ENCODE measurements at places on chromosomes 16 and 17.

DNA sequence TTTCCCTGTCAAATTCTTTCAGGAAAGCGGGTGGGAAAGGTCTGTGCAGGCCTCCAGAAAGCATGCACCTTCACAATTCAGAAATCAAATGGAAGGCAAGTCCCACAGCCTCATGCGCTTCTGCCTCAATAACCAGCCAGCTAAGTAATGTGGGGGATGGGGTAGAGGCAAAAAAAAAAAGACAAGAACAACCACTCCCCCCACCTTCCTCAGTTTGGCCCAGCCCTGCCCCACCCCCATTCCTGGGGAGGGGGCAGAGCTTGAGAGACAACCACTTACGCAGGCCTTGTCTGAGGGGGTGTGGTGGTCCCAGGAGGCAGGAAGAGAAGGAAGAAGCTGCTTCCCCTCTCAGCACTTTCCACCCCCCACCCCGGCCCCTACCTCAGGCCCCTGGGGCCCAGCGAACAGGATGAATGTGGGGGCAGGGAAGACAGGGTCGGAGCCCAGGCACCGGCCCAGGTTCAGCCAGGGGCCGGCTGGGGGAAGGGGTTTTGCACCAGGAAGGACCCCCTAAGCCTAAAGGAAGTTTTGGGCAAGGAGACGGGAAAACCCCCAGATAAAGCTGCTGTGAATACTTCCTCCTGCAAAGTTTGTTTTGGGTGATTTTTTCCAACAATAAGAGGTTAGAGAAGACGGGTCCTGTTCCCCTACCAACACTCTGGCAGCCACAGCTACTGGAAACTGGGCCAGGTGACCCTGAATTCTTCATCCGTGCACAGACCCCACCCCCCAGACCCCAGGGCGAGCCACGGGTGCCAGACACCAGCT lies 1.2 kb downstream of the JUP start:
- DNase-seq, result no peak

GRCh38 chr16:89338863-89339262 lies 121.4 kb downstream of the ZNF778 start:
- DNase-seq, result no peak

- no peak for DNase-seq
Measured at GRCh38 chr16:85134076-85134788, 22.0 kb upstream of the CIBAR2 start.

DNA sequence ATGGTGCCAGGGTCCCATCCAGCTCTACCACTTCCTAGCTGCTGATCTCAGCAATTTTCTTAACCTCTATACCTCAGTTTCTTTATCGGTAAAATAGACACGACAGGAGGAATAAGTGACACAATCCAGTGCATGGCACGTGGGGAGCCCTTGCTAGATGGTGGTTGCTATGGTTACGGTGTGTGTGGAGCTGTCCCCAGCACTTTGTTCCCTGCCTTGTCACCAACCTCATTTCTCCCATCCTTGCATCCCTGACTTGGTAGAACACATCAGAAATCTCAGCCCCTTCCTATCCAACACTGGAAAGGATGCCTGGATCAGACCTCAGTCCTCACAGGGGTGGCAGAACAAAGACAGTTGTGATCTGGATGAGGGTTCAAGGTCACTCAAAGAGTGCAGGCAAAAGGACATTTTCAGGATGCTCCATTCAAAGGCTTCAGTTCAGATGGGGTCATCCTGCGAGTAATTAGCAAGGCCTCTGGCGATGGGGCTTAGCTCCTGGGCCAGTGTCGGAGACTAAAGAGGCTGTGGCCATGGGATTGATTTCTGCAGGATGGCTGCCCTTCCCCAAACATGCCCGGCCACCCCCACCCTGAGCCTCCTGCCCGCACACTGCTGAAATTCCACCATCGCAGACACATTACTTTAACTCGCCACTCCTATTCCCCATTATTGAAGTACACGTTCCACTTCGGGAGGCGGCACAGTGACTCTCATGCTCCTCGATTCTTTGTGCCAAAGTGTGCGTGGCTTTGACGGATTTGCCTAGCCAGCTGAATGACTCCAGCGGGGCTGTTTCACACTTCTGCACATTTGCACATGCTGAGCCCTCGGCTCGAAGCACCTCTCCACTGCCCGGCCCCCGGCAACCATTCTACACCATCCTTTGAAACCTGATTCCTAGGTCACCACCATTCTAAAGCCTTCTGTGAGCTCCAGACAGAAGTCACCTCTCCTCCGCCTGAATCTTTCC lies 40.3 kb downstream of the WNT3 start:
- no peak for DNase-seq

GRCh38 chr17:332023-332422 lies 20.6 kb downstream of the RPH3AL start:
- no peak for DNase-seq

DNA sequence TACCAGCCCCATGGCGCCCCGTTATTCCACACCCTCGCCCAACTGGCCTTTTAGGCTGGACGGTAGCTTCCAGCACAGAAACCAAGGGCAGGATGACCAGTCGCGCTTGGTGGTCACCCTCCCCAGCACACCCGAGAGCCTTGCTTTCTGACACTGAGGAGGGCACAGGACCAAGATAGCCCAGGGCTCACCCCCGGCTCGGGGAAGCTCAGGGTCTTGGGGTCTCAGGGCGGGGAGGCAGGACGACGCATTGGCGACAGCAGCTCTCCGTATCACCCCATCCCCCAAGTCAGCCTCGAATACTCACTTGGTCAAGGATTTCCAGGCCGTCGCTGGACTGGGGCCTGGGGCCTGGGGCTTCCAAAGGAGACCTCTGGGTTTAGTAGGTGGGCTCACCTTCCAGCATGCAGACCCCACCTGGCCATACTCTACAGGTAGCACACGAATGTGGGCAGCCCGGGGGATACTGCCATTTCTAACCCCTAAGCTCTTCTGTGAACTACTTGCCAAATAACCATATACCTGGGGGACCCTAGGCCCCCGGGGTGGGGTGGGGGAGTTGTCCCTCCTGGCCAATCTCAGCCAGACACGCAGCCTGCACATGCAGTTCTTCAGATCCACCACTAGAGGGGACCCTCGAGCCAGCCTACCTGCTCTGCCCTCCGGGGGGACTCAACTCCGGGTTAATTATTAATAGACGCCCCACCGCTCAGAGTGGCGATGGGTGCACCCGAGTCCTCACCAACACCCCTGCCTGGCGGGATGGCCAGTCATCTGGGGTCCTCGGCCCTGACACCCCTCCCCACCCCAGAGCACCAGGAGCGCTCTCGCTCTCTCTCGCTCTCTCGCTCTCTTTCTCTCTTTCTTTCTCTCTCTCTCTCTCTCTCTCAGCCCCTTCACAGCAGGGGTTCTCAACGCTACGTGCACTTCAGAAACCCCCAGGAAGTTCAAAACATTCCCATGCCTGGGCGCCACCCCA lies 30.0 kb downstream of the TBC1D16 start:
- DNase-seq, result no peak

- peak; percentile 14 for DNase-seq
Measured at GRCh38 chr16:84841787-84842300, 22.1 kb downstream of the CRISPLD2 start.

GRCh38 chr17:43694081-43694870 lies 32.6 kb upstream of the MEOX1 start:
- DNase-seq, result peak; percentile 49

DNA sequence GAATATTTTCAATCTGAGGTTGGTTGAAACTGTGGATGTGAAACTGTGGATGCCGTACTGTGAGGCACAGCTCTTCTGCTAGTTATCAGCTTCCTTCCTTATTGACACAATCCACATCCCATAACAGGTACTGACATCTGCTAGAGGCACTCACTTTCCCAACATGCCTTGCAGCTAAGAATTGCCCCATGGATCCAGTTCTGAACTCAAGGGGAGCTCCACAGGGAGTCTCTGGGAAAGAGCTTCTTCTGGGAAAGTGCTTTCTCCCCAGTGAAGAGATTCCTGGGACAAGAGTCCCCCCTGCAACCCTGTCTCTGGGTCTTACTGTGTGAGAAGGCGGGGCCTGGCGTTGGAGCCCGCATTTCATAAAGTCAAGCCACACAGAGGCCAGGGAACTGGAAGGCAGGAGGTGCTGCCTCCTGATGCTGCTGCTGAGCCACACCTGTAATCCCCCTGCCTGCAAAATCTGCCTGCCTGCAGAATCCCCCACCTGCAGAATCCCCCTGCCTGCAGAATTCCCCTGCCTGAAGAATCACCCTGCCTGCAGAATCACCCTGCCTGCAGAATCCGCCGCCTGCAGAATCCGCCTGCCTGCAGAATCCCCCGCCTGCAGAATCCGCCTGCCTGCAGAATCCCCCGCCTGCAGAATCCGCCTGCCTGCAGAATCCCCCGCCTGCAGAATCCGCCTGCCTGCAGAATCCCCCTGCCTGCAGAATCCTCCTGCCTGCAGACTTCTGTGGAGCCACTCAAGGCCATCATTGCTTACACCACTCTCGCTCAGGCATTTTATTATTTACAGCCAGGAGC lies 305.4 kb downstream of the FOXL1 start:
- DNase-seq, result no peak

- DNase-seq, result no peak
Measured at GRCh38 chr17:16033729-16034349, 34.2 kb downstream of the TTC19 start.

GRCh38 chr16:70694868-70695218 lies 9.0 kb upstream of the MTSS2 start:
- no peak for DNase-seq

DNA sequence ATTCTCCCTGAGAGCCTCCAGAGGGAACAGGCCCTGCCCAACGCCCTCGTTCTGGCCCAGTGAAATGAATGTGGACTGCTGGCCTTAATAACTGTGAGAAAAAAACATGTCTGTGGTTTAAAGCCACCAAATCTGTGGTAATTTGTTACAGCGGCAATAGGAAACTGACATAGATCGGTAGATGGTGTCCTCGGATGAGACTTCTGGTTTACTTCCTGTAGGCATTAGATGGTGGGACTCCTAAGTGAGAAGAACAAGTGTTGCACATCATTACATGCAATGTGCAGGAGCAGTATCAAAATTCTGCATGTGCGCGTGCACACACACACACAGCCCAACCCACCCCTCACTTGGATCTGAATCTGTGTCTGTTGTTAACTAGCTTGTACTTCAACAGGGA lies 42.0 kb downstream of the CDK5R1 start:
- DNase-seq, result no peak

- DNase-seq, result no peak
Measured at GRCh38 chr17:44348234-44348987, 3.3 kb downstream of the GRN start.

- no peak for DNase-seq
Measured at GRCh38 chr17:18904482-18904881, 46.6 kb downstream of the PRPSAP2 start.

All from caudate nucleus (tissue), 63 donors.